ENCODE measurements at places on chromosomes 1 and 21.

DNA sequence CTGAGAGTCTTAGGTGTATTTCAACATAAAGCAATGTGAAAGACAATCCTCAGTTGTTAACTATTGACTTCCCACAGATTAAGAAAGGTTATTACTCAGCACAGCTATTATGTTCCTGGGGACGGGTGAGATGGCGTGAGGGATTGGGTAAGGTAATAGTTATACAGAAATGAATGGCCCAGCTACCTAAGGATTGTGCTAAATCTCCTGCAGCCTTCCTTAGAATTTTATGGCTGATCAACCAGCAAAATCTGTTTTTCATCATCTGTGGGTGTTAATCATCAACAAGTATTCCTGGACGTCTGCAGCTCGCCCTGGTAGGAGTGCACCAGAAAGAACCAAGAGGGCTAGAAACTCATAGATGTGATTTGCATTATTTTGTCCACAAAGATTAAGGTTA lies 146.0 kb upstream of the IVNS1ABP start:
- DNase-seq: no peak

DNA sequence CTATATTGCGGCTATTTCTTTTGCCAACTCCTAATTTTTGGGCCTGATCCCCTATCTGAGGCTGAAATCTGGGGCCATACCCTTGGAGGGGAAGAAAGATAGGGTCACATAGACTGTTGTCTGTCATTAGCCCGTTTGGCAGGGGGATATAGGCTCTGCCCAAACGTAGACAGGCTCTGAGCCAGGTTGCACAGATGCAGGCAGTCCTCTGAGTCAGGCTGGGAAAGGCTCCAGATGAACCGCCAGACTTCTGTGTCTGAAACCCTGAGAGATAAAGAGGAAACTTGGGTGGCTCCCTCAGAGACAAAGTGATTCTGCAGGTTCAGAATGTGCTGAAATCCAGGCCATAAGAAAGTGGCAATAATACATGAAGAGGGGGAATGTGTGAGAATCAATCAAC lies 4.0 kb upstream of the CAP1 start:
- DNase-seq: no peak

DNA sequence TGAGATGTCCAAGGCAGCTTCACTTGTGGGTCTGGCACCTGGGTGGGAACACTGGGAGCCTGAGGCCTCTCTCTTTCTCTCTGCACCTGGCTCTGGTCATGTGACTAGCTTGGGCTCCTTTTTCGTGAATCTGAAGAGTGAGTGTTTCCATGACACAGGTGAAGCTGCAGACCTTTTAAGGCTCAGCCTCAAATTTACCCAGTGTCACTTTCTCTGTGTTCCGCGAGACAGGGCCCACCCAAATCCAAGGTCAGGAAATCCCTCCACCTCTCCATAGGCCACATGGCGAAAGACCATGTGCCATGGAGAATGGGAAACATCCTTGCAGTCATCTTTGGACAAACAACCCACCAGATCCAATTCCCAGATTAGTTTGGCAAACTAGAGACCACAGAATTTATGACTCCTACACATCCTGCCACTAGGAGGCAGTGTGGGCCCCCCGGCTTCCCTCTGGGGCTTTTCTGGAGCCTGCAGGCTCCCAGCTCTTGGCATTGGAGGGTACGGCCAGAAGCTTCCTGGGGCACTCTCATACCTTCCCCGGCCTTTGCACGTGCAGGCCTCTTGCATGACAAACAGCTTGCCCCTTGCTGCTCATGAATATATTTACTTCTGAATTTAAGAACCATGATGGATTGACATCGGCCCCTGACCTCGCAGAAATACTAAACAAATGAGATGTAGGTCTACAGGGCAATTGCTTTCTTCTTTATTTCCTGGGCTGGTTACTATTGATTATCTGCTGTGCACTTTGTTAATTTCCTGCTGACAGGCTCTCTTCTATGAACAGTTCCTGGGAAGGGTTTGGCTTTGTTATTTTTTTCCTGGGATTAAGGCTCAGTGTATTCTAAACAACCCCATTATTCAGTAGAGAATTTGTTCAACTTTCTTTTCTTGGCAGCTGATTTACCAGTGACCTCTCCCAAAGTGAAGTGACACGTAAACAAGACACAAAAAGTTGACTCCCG lies 180.7 kb downstream of the KAZN start:
- DNase-seq: no peak

DNA sequence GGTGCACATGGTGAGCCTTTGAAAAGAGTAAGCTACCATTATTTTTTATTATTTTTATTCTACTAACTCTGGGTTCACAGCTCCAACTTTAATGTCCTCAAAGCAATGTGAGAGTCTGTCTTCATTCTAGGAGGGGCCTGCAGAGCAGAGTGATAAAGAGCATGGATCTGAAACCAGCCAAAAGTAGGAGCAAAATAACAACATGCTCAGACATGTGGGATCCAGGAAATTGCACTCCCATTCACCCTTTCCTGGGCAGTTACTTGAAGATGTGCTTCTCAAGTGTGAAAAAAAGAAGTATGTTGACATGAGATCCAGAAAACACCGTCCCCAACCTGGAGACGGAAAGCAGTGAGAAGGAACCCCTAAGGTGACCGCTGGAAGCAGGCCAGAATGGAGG lies 8.7 kb upstream of the LIN28A start:
- DNase-seq: no peak

DNA sequence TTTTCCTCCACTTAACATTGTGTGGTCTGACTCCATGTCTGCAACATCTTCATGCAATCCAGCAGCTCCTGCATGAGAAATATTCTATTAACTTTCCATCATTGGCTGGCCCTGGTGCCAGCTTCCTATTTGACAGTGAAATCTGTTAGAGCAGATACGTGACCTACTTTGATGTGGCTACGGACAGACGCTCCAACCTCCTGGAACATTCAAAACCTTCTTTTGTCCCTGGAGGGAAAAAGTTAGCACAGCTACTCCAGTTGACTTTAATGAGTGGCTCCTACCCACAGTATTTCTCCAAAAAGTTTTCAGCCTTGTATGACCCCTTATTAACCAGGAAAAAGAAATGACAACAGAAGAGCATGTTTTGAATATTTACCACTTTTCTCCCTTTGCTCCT lies 22.0 kb downstream of the PRAMEF20 start:
- no peak for DNase-seq

DNA sequence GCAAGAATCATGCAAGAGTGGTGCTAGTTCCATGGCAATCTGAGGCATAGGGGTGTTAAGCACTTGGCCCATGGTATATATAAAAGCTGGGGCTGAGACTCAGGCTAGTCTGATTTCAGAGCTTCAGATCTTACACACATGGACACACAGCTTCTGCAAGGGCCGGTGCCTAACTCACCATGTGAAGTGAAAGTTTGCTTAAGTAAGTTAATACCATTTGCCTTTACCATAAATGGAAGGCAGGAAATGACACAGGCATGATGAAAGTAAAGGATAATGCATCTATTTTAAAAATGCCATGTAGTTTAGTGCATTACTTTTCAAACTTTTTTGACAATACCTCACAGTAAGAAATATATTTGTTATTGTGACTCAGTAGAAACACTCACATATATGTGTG lies 122.6 kb downstream of the KCNJ6 start:
- no peak for DNase-seq

DNA sequence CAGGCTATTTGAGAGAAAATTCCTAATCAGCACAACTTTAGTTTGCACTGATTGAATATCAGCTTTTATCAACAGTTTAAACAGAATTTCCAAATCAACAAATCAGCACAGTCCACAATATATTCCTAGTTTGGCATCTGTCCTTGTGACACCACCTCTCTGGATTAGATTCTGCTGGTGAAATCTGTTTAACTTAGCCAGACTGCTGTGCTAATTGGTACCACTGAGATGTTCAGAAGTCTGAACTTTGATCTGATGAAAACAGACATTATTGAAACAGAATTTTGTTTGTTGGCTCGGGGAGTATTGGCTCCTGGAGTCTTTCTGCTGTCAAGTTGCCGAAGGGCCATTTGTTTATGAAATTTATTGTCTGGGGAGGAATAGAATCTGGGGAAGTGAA lies 17.0 kb upstream of the NGF start:
- DNase-seq: no peak

DNA sequence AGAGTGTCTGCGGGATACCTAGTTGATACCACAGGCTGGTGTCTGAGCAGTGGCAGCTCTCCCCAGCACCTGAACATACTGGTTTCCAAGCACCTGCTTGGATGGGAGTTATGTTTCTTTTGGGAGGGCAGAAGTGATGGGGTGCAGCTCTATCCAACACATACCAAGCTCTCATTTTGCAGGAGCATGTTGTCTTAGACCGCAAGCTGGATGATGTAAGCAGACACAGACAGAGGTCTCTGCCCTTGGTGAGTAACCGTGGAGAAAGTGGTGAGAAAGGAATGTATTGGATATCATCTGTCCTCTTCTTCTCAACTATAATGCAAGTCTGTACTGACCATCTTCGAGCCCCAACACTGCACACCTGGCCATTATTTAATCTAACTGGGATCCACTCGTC lies 37.4 kb downstream of the ZNF496 start:
- no peak for DNase-seq

GRCh38 chr1:155889566-155889965 lies 21.6 kb downstream of the RIT1 start:
- DNase-seq: no peak

- no peak for DNase-seq
These were observed 104.3 kb downstream of the PAPPA2 start for GRCh38 chr1:176567190-176567794.

DNA sequence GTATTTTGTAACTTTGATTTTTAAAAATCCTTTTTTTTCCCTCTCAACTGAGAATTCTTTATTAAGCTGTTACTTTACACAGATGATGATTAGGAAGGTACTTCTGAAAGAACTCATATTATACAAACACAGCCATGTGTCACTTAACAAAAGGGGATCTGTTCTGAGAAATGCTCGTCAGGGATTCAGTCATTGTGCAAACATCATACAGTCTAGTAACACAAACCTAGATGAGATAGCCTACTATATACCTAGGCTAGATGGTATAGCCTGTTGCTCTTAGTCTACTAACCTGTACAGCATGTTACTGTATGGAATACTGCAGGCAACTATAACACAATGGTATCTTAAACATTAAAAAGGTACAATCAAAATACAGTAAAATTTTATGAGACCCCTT lies 24.9 kb downstream of the AHCTF1 start:
- no peak for DNase-seq

DNA sequence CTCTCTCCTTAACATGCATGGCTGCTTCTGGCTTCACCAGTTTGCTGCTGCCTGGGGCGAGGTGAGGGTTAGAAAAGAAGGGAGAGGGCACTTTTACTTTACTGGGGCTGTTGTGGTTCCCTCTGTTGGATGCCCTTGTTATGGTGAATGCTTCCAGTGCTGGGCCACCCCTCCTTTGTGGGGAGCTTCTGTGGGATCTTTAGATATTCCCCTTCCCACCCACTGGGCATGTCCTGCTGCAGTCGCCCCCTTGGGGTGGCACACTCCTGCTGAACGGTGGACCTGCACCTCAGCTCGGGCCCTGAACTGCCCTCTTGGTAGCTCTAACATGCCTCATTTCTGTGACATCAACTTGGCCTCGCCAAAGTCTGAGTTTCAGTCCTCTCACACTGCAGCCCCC lies 6.0 kb downstream of the TNN start:
- DNase-seq: no peak

DNA sequence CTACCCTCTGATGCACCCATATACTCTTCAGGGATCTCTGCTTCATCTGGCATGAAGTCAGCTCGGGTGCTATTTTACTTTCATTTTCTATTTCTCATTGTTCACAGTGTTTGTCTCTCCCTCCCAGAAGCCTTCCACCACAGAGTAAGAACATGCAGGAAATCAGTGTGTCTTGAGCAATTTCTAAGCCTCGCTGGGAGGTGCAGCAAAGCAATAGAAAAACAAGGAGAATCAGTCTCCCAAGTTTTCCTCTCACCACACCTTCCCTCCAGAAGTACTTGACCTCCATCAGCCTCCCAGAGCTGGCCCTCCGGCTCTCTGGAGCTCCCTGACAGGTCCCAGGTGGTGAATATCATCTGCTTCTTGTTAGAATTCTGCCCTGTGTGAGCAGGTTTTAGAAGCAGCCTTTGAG lies 594.7 kb upstream of the CAMK1G start:
- no peak for DNase-seq

- no peak for DNase-seq
These were observed 24.5 kb upstream of the ZNF436 start for GRCh38 chr1:23394181-23394580.

DNA sequence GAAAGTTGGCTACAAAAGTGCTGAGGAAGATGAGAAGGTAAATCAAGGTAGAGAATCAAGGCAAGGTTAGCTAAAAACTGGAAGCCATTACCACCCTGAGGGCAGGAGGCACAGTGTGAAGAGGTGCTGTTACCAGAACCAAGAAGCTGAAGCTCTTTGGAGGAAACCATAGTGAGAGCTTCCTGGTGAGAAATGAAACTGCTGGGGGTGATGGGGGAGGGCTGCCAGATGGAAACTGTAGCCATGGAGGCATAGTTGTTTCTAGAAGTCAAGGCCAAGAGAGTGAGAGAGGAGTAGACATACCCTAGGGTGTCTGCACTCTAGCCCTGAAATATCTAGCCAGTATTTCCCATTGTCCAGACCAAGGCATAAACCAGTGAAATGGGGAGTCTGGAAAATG lies 28.7 kb downstream of the IFI44 start:
- no peak for DNase-seq

GRCh38 chr1:174761901-174762585 lies 237.7 kb upstream of the CACYBP start:
- no peak for DNase-seq

- no peak for DNase-seq
These were observed 15.2 kb downstream of the GALNT2 start for GRCh38 chr1:230082211-230082610.

GRCh38 chr21:34073749-34074282 lies 438 bp downstream of the MRPS6 start:
- DNase-seq: no peak

DNA sequence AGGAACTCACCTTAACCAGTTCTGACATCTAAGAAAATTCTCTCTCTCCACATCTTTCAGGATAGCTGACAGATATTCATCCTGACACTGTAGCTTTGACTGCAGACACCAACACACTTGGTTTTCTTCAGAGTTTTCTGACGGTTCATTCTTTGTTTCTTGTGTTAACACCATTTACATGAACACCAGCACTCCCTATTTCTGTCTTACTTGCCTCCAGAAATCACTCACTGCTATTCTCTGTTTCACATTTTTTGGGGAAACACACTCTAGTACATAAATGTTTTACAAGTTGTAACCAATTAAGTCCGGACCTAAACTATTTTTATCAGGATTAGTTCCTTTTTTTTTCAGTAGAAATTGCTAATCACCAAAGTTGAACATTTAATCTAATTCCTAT lies 15.4 kb downstream of the FLVCR1 start:
- no peak for DNase-seq

DNA sequence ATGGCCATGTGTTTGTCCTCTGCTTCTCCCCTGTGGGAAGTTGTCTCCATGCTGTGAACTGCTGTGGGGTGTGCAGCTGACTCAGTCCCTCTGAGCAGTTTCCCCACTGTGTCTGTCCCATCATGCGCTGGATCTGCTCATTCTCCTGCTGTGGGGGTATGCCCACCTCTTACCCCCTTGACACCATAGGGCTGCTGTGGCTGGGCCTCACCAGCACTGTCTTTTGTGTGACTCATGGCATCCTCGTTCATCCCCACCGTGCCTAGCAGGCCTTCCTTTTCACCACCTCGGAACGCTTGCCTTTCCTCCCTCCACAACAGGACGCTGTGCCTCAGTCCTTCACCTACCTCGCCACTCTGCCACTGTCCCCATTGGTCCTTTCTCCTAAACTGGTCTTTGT lies 27.3 kb downstream of the VANGL2 start:
- no peak for DNase-seq

- peak; percentile 31 for DNase-seq
These were observed 46.3 kb downstream of the GPA33 start for GRCh38 chr1:167043752-167044488.
